ENCODE measurements at places on chromosomes 6 and 20. TPM values are rescaled to one million over a fixed set of nuclear protein-coding genes. Genes with fewer than 3 reads are reported as not detected.

GRCh38 chr6:129542705-129543104 lies 167.3 kb downstream of the ARHGAP18 start:
- H3K4me1 ChIP-seq, result peaks cover 30% of the 10 kb centered on the region
- H3K4me3 ChIP-seq, result no peak overlapping the region
- peak overlapping the region; percentile 36 for H3K27ac ChIP-seq
- H3K36me3 ChIP-seq, result peaks cover 24% of the 10 kb centered on the region
- no peak for DNase-seq

GRCh38 chr20:10710991-10711775 lies 37.4 kb upstream of the JAG1 start:
- no peaks in the 10 kb centered on the region for H3K27me3 ChIP-seq
- H3K4me1 ChIP-seq, result peaks cover 8% of the 10 kb centered on the region
- no peak for DNase-seq

DNA sequence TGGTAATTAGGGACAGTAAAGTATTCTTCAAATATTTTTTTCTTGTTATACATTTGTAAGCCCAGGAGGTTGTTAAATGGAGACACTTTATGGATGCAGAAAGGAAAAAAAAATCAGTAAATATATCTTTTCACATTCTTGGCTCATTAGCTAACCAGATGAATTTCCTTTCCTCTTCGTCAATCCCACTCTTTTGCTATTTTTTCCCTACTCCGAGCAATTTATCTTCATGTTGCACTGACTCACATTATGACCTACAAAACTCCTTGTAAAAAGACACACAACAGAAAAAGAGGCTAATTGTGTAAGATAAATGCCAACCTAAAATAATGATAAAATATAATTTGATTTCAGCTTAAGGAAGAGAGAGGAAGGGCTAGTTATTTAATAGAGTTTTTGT lies 472.9 kb upstream of the ZNF337 start:
- peaks cover 8% of the 10 kb centered on the region for H3K4me1 ChIP-seq
- H3K27me3 ChIP-seq, result no peaks in the 10 kb centered on the region
- no peaks in the 10 kb centered on the region for H3K36me3 ChIP-seq
- H3K27ac ChIP-seq, result no peak overlapping the region
- DNase-seq, result no peak

GRCh38 chr20:21435576-21435975 lies 38.2 kb upstream of the NKX2-4 start:
- H3K4me1 ChIP-seq, result no peaks in the 10 kb centered on the region
- H3K27me3 ChIP-seq, result peaks cover 2% of the 10 kb centered on the region

TMEM244 gene
- total RNA-seq, result not detected

All from endothelial cell (in vitro differentiated cells).